ENCODE measurements at places on chromosomes 16 and 17.

GRCh38 chr17:17668358-17668757 lies 12.9 kb upstream of the RAI1 start:
- DNase-seq, result no peak

- DNase-seq, result no peak
Observed at GRCh38 chr16:11673091-11674000, 5.1 kb downstream of the SNN start.

- no peak for DNase-seq
Observed at GRCh38 chr17:55769625-55770000, 18.8 kb downstream of the PCTP start.

- no peak for DNase-seq
Observed at GRCh38 chr17:58280480-58281217, at the start of gene MPO. Gene MPO (minus strand): TSS chr17:58280935. CDS start chr17:58280758, 177 bp downstream.

DNA sequence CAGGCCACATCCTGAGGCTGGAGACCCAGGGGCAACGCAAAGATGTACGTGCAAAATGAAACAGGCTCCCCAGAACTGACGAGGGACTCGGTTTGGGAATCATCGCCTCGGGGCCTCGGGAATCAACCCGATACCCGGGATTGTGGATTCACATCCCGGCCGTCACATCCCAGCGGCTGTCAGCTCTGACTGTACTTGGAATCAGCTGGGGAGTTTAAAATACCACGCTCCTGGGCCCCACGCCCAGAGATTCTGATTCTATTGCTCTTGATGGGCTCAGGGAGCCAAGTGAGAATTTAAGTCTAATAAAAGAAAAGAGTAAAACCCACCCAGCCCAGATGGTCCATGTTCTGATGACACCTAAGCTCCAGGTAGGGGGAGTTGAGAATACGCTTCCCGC lies 42.2 kb downstream of the MRM3 start:
- DNase-seq, result no peak

DNA sequence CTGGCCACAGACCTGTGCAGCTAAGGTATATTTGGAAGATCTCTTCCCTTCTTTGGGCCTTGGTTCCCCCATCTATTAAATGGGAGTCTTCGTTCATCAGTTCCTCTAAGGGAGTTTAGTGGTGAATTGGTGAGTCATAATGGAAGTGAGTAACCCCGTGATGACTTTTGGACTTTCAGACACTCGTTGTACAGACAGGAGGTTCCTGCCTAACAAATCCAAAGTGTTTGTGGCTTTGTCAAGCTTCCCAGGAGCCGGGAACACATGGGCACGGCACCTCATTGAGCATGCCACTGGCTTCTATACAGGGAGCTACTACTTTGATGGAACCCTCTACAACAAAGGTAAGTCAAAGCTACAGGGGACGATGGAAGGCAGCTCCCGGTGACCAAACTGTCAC lies 40.4 kb downstream of the WSCD1 start:
- peak; percentile 24 for DNase-seq

DNA sequence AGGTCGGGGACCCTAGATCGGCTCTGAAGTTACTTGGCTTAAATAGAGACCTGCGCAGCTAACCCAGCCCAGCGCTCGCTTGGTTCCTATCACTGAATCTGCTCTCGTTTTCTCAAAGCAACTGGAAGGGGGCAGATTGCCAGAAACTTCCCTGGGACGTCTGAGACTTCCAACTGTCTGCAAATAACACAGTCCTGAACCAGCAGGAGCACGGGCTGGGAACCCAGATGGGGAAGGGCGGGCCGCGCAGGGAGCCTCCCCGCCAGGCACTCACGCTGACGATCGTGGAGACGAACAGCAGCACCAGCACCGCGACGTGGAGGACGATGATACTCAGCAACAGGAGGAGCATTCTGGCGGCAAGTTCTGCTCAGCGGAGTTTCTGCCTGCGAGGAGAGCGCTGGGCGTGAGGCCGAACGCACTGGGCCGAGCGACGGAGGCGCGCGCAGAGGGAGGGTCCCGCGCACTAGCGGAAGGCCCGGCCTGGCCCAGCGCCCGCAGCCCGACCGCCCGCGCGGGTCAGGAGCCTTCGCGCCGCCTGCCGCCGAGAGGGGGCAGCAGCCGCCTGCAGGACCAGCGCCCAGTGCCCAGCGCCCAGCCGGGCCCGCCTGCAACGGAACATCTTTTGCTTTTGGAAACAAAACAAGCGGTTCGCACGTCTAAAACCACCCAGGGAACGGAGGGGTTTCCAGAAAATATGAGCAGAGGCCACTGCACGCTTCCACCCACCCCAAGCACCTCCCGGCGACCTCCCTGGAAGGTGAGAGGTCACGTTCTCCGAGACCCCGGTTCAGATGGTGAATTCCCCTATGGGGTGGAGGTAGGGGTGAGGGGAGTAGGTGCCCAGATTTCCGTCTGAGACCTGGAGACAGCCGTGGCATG lies 4.5 kb downstream of the PMP22 start:
- peak; percentile 73 for DNase-seq

- no peak for DNase-seq
Observed at GRCh38 chr17:333626-334396, 18.8 kb downstream of the RPH3AL start.

DNA sequence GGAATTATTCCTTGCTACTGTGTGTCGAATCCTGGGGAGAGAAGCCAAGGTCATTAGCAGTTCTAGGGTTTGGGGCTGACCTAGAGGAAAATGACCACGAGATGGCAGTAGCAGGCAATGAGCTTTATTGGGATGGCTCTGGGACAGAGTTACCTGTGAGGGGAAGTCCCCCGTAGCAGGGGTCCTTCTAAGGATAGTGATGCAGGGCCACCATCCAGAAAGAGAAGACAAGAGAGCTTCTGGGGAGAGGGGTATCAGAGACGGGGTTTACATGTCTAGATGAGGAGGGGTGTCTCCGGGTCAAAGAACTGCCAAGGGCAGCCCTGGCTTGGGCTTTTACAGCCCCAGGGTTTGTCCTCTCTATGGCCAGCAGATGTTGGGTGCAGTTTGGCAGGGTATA lies 6.4 kb upstream of the GGT6 start:
- peak; percentile 68 for DNase-seq

- no peak for DNase-seq
Observed at GRCh38 chr17:71437166-71437565, 683.7 kb upstream of the SOX9 start.

GRCh38 chr16:54303613-54304012 lies 17.0 kb upstream of the IRX3 start:
- no peak for DNase-seq

GRCh38 chr16:83115491-83116232 lies 488.9 kb downstream of the CDH13 start:
- DNase-seq, result no peak

DNA sequence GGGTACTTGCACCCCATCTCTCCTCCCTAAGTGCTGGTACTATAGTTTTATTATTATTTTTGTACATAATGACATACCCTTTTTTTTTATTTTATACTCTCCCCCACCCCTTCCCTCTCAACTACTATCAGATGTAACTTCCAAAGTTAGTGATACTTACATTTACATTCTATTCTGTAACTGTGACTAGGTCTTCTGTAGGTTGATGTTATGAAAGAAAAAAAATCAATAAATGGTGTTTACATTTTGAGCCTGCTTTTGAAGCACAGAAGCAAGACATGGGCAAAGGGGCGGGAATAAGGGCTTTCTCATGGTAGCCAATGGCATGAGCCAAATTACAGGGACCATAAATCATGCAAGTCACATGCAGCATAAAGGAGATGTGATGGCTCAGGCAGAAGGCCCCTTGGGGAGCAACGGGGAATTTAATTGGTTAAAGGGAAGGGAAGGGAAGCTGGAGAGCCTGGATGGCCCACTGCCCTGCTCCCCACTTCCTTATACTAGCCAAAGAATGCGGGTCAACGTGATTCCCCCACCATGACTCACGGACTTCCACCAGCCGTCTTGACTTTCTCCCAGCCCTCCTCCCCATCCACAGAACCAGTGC lies 2.4 kb upstream of the ACSF2 start:
- DNase-seq, result no peak

DNA sequence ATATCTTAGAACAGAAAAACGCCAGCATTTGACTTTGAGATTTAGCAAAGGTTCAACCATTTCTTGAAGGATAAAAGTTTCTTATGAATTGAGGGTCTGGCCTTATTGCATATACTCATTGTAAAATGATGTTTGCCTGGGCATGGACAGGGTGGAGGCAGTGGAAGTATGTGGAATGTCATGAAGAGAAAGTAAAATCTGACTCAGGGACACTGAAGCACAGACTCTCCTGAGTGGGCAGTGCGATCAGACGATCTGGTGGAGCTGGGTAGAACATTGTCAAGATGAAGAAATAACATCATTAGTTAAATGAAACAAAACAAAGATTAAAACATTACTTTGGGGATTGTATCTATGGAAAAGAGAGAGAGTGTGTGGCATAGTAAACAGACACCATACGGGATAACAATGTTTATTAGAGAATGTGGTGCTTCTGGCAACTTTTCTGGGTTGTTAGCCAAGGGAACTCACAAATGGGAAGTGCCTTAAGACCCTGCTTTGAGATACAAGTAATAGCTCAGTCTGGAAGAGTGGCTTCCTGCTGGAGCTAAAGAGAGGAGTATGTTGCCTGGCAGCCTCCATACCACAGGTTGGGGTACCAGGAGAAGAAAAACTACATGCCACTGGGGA lies 4.4 kb downstream of the MAP3K3 start:
- no peak for DNase-seq

- peak; percentile 27 for DNase-seq
Observed at GRCh38 chr16:14309001-14309886, 238.1 kb downstream of the MRTFB start.

GRCh38 chr17:19590451-19590850 lies 56.8 kb downstream of the SLC47A1 start:
- DNase-seq, result no peak

GRCh38 chr16:11342021-11342855 lies 3.0 kb upstream of the RMI2 start:
- peak; percentile 25 for DNase-seq

GRCh38 chr17:73214851-73215250 lies 22.0 kb downstream of the COG1 start:
- no peak for DNase-seq

DNA sequence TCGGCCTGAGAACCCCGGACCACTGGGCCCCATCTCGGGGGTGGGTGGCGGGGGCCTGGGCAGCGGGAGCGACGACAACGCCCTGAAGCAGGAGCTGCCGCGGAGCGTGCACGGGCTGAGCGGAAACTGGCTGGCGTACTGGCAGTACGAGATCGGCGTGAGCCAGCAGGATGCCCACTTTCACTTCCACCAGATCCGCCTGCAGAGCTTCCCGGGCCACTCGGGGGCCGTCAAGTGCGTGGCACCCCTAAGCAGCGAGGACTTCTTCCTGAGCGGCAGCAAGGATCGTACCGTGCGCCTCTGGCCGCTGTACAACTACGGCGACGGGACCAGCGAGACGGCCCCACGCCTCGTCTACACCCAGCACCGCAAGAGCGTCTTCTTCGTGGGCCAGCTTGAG lies 8.9 kb upstream of the SERPINF2 start:
- DNase-seq, result no peak

DNA sequence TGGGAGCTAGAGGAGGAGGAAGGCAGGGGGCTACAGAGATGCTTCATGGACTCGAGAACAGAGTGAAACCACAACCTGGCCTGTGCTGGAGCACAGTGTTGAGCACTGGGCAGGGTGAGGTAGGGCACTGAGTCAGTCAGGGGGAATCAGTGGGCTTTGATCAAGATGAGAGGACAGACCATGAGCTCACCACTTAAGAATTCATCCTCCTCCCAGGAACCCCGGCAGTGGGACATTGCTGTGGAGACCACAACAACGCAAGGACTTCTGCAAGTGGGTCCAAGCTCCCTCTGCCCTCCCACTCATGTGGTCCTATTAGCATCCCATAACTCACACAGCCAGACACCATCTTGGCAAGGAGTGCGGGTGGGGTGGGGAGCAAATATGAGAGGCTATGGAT lies 1.7 kb upstream of the CES5A start:
- DNase-seq, result no peak

DNA sequence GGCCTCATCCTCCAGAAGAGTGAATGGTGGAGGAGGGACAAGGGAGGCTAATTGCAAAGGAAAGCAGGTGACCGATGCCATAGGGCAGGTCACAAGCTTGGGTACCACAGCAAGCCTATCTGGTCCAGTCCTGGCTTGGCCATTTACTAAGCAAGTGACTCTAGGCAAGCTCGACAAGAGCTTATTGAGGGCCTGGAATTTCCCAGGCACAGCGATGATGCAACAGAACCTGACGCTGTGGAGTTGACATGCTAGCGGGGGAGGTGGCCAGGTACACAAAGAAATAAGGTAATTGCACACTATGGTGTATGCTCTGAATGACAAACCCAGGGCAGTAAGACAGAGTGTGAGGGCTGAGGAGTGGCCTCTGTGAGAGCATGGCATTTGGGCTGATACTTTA lies 98.5 kb downstream of the PGS1 start:
- DNase-seq, result no peak

DNA sequence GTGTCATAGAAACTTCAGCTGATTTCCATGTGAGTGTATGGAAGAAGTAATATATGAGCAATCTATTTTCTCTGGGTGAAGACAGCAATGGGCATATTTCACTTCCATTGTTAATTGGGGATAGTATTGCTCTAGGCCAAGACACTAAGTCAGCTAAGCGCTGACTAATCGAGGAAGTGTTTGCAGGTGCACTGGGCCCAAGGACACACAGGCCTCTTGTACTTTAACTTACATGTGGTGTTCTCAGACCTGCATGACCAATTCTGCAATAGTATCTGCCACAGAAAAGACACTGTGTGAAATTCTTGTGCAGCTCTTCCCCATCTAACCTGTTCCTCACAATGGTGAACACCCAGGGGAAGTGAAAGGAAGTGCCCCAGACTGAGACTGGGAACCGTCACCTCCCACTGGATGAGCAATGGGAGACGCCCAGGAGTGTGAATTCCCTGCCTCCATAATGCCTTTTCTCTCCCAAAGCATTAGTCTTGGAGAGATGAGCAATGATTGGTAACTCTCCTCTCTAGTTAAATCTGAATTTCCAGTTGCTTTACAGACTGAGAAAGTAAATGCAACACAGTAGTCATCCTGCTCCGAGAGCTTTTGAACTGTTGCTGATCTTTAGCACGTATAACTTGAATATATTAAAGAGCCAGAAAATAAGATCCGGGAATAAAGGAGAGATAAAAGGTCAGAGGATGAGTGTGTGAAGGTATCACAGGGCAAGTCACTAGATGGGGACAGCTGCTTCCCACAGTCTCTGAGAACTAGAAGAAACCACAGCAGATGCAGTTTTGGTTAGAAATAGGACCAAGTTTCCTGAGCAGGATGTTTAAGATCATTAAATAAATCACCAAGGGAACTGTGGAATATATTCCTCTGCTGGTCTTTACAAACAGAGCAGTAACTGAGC lies 82.6 kb downstream of the CDK5R1 start:
- no peak for DNase-seq

GRCh38 chr17:17078832-17079231 lies 36.6 kb downstream of the MPRIP start:
- DNase-seq, result no peak

GRCh38 chr17:1939981-1940809 lies 84.9 kb downstream of the RTN4RL1 start:
- no peak for DNase-seq

GRCh38 chr16:84700446-84701300 lies 873 bp downstream of the USP10 start:
- DNase-seq, result peak; percentile 46

GRCh38 chr16:67063008-67063407 lies 34.1 kb downstream of the CBFB start:
- DNase-seq, result peak; percentile 44

- no peak for DNase-seq
Observed at GRCh38 chr16:24861461-24861860, 15.7 kb downstream of the SLC5A11 start.
